Right ventricle myocardium superior (tissue), 1 donor: ENCODE measurements at places on chromosomes 11 and 22. TPM values are rescaled to one million over a fixed set of nuclear protein-coding genes. Genes with fewer than 3 reads are reported as not detected.

Gene MRGPRF
- 4.9 TPM for total RNA-seq

Gene SMC1B
- total RNA-seq = not detected

Gene NRXN2
- total RNA-seq = 0.86 TPM

Gene DGCR6
- 13.8 TPM for total RNA-seq

Gene NEU3
- 3.5 TPM for total RNA-seq

Gene SLC22A9
- total RNA-seq = not detected

Gene MED19
- 7.7 TPM for total RNA-seq

Gene ZBTB16
- total RNA-seq = 64.8 TPM

Gene BIRC3
- 10.5 TPM for total RNA-seq

Gene MISFA
- 13.3 TPM for total RNA-seq

Gene MUC15
- total RNA-seq = not detected

Gene PLEKHA7
- total RNA-seq = 16.2 TPM

Gene PRRG4
- 0.59 TPM for total RNA-seq

Gene APOA5
- not detected for total RNA-seq

Gene LRRC10B
- 0.46 TPM for total RNA-seq

Gene TSSK2
- not detected for total RNA-seq

Gene MS4A12
- not detected for total RNA-seq

Gene DNAJB7
- not detected for total RNA-seq

Gene ZDHHC24
- total RNA-seq = 4.4 TPM

Gene FGF19
- not detected for total RNA-seq

Gene OR6T1
- not detected for total RNA-seq

Gene TMEM45B
- not detected for total RNA-seq

Gene CRACR2B
- 18.9 TPM for total RNA-seq

Gene OR8D1
- total RNA-seq = not detected

Gene KIRREL3
- 0.08 TPM for total RNA-seq

Gene OR4A16
- total RNA-seq = not detected

Gene FJX1
- total RNA-seq = 0.65 TPM
